ENCODE measurements at places on chromosomes 11 and 22.

DNA sequence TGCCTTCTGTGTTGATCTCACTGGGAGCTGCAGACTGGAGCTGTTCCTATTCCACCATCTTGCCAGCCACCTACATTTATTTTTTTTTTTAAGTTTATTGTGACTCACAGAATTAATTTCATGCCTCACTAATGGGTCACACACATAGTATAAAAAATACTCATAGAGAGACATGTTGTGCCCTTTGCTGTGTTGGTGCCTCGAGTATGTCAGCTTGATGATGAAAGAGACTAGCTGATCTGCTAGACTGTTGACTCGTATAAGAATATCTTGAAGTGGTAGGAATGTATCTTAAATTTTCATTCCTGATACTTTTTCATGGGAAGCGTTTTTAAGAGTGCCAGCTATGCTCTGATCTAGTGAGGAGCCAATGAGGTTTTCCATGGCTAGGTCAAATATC lies 28.6 kb upstream of the AMPD3 start:
- no peak for DNase-seq

DNA sequence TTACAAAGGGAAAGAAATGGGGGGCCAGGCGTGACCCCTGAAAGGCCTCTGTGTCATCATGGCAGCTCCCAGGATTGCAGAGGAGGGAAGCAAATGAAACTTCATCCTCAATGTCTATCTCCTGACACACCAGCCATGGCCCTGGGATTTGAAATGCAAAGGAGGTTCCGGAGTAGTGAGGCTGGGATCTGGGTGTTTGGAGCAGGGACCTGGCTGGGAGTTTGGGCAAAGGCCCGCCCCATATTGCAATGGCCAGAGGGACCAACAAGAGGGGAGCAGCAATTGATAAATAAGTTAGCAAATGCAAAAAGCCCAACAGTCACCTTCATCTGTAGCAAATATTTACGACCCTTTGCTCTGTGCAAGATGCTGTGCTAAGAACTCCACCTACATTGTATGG lies 77.7 kb upstream of the CCND1 start:
- no peak for DNase-seq

DNA sequence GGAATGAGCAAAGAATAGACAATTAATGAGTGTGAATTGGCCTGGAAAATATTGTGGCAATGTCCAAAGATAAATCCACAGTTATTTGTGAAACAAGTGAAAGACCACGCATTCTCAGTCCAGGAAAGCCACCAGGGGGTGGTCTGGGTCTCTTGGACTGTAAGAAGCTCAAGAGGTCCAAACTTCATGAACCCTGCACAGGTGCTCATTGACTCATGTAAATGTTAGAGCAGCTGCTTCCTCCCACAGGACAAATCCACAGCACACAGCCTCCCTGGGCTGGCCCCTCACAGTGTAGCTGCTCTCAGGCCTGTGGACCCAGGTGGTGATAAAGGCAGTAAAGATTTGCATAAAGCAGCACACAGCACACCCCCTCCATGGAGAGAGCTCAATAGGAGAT lies 114.0 kb downstream of the ZNF280B start:
- no peak for DNase-seq

DNA sequence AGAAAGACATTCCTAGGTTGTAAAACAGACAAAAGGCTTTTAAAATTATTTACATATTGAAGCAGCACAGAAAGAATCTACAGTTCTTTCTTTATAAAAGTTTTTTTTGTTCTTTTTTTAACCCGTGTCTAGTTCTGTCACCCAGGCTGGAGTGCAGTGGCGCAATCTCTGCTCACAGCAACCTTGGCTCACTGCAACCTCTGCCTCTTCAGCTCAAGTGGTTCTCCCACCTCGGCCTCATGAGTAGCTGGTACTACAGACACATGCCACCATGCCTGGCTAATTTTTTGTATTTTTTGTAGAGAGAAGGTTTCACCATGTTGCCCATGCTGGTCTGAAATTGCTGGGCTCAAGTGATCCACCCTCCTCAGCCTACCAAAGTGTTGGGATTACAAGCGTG lies 3.8 kb upstream of the INCENP start:
- DNase-seq = no peak

DNA sequence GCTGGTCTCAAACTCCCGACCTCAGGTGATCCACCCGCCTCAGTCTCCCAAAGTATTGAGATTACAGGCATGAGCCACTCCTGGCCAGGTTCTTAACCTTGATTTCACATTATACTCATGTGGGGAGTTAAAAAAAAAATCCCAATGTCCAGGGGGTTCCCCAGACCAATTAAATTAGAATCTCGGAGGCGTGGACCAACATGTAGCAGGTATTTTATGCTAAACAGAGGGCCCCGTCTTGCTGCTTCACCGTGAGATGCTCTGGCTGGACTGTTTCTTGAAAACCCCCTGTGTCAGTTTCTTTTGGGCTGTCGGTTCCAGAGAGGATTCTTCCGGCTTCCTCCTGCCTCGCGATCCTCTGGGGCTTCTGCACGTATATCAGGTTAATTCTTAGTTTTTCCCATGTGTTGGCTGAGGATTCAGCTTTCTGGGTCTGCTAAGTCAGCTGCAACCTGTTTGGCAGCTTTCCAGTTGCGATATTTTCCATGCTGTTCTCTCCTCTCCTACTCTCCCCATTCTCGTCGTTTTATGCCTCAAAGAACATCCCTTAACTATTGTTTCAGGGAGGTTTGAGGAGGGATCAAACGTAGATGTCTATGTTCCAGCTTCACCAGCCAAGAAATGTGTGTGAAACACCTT lies 50.6 kb upstream of the ACCSL start:
- no peak for DNase-seq

- DNase-seq = no peak
Measured at GRCh38 chr11:10387206-10388083, 67.6 kb upstream of the AMPD3 start.

GRCh38 chr11:19656140-19656541 lies 56.5 kb upstream of the NAV2 start:
- no peak for DNase-seq

DNA sequence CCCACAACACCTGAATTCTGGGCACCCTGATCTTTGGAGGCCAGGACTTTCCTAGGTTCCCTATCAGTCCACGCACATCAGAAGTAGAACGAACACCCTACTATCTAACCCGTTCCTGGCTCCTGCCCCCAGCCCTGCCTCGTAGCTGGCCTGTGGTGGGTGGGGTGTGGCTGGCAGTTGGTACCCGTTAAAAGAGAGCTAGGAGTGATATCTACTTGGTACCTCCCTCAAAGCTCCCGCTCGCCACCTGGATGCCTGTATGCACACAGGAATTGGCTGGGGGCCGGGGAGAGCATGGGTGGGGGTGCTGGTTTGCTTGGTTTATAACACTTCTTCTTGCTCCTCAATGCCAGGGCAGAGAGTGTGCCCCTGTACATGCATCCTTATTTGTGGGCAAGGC lies 14.0 kb upstream of the NECTIN1 start:
- no peak for DNase-seq

GRCh38 chr11:2886191-2886894 lies 768 bp upstream of the CDKN1C start:
- no peak for DNase-seq

DNA sequence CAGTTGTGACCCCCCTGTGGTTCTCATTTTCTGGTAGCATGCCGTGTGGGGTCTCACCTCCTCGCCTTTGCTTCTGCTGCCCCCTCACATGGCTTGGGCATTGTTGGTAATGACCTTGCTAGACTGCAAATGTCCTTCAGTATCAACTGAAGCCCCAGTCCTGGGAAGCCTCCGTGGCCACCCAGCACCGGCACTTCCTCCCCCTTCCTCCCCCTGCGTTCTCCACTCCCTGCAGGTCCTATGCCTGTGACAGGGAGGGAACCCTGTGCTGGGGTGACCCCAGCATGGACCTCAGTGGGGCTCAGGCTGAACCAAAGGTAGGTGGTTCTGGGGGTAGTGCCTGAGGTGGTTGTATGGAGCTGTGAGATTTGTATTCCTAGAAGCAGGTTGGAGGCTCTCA lies 5.9 kb downstream of the ST3GAL4 start:
- DNase-seq = no peak

- DNase-seq = no peak
Measured at GRCh38 chr11:69353696-69354544, 60.0 kb downstream of the MYEOV start.

DNA sequence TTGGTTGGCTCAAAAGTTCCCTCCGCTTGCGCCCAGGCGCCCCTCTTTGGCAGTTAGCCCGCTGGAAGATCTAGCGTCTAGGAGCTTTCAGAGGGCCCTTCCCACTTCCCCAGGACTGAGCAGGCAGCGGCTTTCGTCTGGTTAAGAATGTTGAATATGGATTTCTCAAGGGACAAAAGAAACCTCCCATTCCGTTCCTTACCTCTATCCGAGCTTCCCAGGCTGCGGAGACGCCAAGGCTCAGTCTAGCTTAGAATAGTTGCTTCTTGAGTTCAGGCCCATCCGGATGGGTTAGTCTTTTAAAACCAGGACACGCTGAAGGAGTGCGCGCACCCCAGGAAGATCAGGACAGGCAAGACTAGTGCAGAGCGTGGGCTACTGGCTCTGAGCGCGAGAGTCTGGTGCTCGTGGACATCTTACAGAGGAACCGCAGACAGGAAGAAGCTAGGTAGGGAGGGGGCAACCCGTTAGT lies 1.6 kb downstream of the NELL1 start:
- no peak for DNase-seq

- DNase-seq = no peak
Measured at GRCh38 chr11:64753380-64754123, 6.2 kb downstream of the PYGM start.

DNA sequence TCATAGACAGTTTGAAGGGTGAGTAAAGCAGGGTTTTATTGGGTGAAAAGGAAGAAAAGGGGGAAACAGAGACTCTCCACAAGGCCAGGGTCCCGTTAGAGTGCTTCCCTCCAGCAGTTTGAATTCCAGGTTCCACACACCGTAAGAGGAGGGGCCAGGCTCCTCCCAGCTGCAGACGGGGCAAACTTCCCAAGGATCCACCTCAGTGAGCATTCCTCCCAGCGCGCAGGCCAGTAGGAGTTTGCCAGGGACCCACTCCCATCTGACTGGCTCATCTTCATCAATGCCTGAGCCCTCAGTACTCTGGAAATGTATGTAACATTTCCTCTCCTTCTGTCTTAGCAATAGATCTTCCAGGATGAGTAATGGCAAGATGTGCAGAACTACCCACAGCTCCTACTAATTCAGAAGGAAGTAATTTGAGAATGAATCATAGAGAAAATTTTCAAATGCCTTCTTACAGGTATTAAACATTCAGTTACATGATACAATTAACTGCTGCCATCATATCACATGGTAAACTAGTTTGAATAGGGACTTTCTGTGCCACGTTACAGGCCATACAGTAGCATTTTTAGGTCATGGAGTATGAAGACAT lies 34.0 kb upstream of the TRPC6 start:
- no peak for DNase-seq

DNA sequence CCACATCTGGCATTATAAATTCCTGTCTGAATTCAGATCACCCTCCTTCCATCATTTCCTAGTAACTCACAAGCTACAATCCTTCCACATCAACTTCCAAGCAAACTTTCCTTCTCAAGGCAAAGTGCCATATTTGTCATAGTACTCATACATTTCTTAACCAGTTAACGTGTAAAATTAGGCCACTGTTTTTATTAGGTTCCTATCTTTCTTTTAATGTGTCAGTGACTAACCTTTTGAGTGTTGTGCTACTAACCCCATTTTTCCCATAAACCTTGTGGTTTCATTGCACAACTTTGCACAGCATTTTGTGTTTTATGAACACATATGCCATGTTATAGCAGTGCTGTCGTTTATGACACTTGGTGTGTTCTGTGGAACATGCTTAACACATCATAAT lies 90.1 kb downstream of the KIF18A start:
- DNase-seq = no peak

DNA sequence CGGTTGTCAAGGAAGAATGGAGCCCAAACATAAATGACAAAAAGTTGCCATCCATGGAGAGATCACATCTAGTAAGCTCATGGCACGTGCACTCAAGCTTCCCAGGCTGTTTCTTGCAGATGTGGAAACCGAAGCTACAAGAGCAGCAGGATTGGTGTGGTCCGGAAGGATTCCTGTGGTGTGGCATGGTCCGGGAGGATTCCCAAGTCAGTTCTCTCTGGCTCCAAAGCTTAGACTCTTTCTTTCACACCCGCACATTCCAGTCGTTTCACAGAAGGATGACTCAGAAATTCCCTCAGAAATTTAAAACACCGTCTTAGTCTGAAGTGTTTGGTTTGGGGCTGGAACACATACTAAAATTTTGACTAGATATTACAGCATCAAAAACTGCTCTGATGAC lies 78.0 kb upstream of the DRD2 start:
- DNase-seq = no peak

DNA sequence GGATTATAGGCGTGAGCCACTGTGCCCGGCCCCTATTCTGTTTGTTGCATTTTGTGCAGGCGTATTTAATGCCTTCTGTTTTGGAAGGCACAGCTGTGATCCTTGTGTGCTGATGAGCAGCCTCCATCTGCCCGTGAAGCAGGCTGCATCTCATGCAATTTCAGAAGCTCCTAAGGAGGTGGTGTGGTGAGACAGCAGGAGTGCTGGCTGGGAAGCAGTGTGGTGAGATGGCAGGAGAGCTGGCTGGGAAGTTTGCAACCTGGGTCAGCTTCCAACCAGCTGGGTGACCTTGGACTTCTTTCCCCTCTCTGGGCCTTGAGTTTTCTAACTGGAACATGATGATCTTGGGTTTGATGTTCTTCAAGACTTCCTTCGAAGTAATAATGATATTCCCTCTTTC lies 525.1 kb downstream of the TBC1D22A start:
- DNase-seq = no peak
